ENCODE measurements at places on chromosomes 1 and 21.

GRCh38 chr1:5967351-5968160 is 24.7 kb downstream of the NPHP4 start:
- no peak overlapping the region for H3K4me3 ChIP-seq
- H3K4me1 ChIP-seq, result no peaks in the 10 kb centered on the region
- DNase-seq, result no peak
- H3K36me3 ChIP-seq, result no peaks in the 10 kb centered on the region

DNA sequence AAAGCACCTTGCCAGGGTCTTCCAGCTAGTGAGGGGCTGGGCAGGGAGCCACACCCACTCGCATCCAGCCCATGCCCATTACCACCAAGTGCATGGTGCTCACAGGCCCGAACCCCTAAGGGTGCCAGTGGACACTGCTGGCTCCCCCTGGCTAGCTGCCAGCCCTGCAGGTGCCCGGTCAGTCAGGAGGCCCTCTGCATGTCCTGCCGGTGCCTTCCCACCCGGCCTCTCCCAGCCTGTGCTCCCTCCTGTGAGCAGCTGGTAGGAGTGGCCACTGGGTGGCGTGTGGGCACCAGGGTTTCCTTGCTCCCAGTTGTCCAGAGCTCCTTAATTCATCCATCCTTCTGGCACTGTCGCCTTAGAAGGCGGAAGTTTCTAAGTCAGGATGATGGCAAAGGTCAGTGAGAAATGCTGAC is 33.4 kb downstream of the QSOX1 start:
- DNase-seq, result no peak
- H3K4me1 ChIP-seq, result no peaks in the 10 kb centered on the region
- H3K27ac ChIP-seq, result no peak overlapping the region
- H3K27me3 ChIP-seq, result no peaks in the 10 kb centered on the region
- peaks cover 73% of the 10 kb centered on the region for H3K36me3 ChIP-seq

GRCh38 chr1:96427616-96428015 is 294.0 kb upstream of the PTBP2 start:
- no peak for DNase-seq
- no peak overlapping the region for H3K4me3 ChIP-seq
- no peaks in the 10 kb centered on the region for H3K36me3 ChIP-seq
- H3K27ac ChIP-seq, result no peak overlapping the region

DNA sequence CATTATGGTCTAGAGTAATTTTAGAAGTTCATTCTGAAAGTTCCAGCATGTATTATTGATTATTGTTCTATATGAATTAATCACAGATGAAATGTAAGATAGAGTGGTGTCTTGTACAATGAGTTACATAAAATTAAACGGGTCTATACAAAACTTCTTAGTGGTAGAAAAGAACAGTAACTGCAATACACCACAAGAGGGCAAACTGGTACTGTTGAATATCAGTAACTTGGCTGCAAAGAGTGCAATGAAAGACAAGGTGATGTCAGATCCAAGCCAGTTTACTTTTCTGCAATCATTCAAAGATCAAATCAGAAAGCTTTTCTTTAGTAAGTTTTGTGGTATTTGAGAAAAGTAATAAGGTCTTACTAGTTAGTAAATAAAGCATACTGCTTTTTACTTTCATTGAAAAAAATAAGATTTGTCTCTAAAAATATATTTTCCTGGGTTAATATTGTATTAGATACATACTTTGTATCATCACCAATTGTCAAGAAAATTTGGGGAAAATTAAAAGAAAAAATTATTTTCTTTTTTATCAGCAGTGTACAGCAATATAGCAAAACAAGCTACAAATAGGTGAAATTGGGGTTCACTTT is 66.4 kb upstream of the BTG3 start:
- peak; percentile 89 for DNase-seq
- no peak overlapping the region for H3K4me3 ChIP-seq
- H3K27me3 ChIP-seq, result no peaks in the 10 kb centered on the region
- no peaks in the 10 kb centered on the region for H3K4me1 ChIP-seq
- H3K27ac ChIP-seq, result no peak overlapping the region
- H3K36me3 ChIP-seq, result no peaks in the 10 kb centered on the region

DNA sequence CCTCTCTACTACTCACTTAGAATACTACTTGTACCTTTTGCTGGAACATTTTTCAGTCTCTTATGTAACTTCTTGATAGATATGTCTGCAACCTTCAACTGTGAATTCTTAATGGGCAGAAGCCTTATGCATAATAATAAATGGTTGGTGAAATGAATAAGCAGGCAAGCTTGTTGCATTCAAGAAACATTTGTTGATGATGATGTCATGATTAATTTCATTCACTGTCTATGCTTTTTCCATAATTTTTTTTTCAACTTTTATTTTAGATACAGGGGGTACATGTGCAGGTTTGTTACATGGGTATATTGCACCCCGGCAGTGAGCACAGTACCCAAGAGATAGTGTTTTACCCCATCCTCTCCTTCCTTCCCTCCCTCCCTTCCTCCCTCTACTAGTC is 48.0 kb downstream of the SIPA1L2 start:
- H3K27me3 ChIP-seq, result no peaks in the 10 kb centered on the region
- H3K27ac ChIP-seq, result no peak overlapping the region
- H3K36me3 ChIP-seq, result no peaks in the 10 kb centered on the region
- DNase-seq, result no peak
- H3K4me1 ChIP-seq, result peaks cover 21% of the 10 kb centered on the region

DNA sequence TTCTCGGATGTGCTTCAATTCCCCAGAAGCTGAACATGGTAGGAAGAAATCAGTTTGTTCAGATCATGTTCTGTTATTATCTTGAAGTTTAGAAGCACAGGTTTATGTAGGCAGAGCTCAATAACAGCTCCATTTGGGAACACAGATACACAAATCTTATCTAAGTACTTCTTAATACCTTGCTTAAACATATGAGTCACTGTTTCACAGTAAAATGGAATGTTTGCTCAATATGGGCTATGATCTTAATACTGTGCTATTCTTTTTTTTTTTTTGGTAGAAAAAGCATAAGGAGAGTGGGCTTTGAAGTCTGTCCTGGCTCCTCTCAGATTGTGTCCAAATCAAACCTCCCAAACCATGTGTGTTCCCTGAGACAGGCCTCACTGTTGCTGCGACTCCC is 13.4 kb downstream of the PROK1 start:
- H3K36me3 ChIP-seq, result no peaks in the 10 kb centered on the region
- H3K4me3 ChIP-seq, result no peak overlapping the region
- H3K27me3 ChIP-seq, result no peaks in the 10 kb centered on the region
- H3K4me1 ChIP-seq, result no peaks in the 10 kb centered on the region

- DNase-seq, result no peak
- H3K36me3 ChIP-seq, result no peaks in the 10 kb centered on the region
- H3K27ac ChIP-seq, result peak overlapping the region; percentile 79
Observed at GRCh38 chr1:227315629-227316346, 2.5 kb downstream of the CDC42BPA start.

GRCh38 chr1:29473161-29473855 is 237.0 kb downstream of the PTPRU start:
- no peak for DNase-seq
- H3K36me3 ChIP-seq, result no peaks in the 10 kb centered on the region

DNA sequence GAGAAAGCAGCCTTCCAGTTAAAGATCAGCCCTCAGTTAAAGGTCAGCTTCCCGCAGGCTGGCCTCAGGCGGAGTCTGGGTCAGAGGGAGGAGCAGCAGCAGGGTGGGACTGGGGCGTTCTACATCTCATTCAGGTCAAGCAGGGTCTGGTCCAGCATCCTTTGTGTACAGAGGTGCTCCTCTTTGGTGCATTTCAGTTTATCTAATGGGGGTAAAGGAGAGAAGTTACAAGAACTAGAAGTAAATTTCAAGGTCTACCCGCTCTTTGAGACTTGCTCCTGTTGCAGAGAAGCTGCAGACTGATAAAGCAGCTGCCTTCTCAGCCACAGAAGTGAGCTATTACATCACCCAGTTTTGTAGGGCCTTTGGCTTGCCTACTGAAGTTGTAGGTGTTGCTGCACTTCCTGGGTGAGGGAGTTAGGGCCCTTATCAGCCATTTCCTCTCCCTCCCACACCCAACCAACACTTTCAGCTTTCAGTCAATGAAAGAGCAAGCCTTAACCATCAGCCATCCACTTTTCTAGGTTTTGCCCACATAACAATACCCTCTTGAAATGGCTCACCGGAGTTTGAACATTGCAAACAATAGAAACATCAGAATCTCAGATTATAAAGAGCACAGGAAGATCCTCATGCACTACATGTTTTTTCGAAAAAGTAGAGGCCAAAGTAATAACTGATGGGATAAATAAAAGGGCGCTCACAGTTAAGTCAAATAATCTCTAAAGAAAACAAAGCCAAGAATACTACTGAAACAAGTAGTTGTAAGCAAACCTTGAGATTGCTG is 2.8 kb upstream of the NUP210L start:
- no peak overlapping the region for H3K4me3 ChIP-seq
- no peaks in the 10 kb centered on the region for H3K27me3 ChIP-seq
- no peak for DNase-seq
- peaks cover 16% of the 10 kb centered on the region for H3K4me1 ChIP-seq

DNA sequence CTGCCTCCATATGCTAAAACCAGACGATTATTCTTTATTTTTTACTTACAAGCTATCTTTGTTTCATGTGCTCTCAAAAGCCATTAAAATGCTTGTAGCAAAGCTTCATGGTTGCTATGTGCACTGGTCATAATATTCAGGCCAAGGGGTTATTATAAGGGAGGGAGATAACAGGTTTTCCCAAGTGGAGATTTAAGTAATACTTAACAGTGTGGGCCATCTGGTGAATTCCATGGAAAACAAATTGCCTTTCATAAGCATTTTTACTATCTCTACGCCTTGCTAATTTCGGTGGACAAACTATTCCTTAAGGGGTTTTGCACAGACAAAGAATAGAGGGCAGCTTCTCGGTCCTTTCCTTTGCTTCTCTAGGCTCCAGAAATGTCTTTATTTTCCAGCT is 137.8 kb downstream of the NUF2 start:
- H3K4me1 ChIP-seq, result no peaks in the 10 kb centered on the region
- no peaks in the 10 kb centered on the region for H3K27me3 ChIP-seq
- no peak overlapping the region for H3K4me3 ChIP-seq
- no peak for DNase-seq
- H3K27ac ChIP-seq, result no peak overlapping the region

DNA sequence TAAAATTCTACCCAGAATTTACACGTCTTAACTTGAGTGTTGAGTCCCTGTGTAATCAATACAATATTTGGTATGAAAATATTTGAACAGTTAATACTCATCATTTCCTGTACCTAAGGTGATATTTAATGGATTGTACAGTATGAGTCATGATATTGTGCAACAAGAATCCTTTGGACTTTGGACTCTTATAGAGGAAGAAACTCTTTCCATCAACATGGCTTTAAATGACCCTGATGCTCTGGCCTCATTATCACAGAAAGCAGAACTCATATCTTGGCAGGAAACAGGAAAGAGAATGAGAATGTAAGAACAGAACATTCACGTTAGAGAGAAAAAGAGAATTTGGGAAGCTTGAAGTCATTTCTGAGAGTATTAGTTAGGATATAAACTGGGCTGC is 168.8 kb upstream of the B3GALT2 start:
- H3K4me1 ChIP-seq, result peaks cover 5% of the 10 kb centered on the region
- no peaks in the 10 kb centered on the region for H3K36me3 ChIP-seq

- no peaks in the 10 kb centered on the region for H3K4me1 ChIP-seq
- no peak overlapping the region for H3K27ac ChIP-seq
- H3K27me3 ChIP-seq, result no peaks in the 10 kb centered on the region
- H3K4me3 ChIP-seq, result no peak overlapping the region
- no peaks in the 10 kb centered on the region for H3K36me3 ChIP-seq
Observed at GRCh38 chr1:48120621-48121020, 101.9 kb upstream of the SLC5A9 start.

DNA sequence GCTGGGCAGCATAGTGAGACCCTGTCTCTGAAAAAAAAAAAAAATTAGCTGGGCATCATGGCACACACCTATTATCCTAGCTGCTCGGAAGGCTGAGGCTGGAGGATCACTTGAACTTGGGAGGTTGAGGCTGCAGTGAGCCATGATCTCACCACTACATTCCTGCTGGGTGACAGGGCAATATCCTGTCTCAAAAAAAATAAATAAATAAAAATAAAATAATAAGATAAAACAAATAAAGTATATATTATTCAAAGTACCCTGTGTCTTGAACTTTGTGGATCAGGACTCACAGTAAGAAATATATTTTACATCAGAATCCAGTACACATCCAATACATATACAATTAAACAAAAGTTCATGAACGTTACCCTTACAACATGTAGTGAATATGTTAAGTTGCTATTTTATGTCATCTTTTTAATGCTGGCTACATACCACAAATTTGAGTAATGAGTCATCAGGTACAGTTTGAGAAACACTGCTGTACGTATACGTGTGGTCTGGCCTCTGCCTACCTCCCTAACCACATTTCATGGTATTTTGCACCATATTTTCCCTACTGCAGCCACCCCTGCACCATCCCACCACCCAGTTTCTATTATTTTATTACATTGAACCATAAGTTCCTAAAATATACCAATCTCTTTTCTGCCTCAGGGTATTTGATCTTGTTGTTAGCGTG is 4.4 kb downstream of the NME7 start:
- no peak overlapping the region for H3K4me3 ChIP-seq
- peaks cover 12% of the 10 kb centered on the region for H3K4me1 ChIP-seq
- H3K36me3 ChIP-seq, result peaks cover 5% of the 10 kb centered on the region
- peak; percentile 50 for DNase-seq
- H3K27ac ChIP-seq, result no peak overlapping the region
- no peaks in the 10 kb centered on the region for H3K27me3 ChIP-seq

DNA sequence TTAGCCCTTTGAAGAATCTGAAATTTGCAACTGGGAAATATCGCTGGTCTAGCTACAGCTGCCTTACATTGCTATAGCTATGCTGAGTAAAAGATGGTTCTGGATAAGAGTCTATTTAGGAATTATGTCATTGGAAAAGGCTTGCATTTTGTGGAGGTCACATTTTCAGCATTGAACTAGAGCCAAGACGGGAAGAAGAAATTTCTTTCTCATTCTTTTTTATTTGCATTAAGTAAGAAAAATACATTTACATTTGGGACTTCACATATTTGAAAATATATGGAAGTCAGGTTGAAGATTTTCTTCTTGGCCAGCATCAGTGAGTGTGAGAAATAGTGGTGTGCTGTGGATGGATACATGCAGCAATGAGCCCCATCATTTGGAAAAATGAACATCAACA is 291.6 kb downstream of the PTBP2 start:
- no peak for DNase-seq
- no peaks in the 10 kb centered on the region for H3K27me3 ChIP-seq
- no peaks in the 10 kb centered on the region for H3K4me1 ChIP-seq
- H3K4me3 ChIP-seq, result no peak overlapping the region

DNA sequence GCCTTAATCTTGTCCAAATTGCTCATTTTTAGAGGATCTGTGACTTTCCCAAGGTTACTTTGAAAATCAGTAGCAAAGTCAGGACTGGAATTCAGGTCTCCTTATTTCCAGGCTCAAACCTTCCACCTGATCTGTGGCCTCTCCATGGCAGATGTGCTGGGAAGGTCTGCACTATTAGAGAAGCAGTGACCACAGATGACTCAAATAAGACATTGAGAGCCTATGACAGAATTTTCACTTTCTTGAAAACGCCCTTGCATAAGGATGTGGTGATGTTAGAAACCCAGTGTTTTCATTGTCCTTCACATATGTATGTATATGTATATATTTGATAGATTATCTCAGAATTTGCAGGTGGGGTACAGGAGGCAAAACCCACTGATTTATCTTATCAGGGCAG is 45.3 kb downstream of the TTC39A start:
- no peaks in the 10 kb centered on the region for H3K36me3 ChIP-seq
- DNase-seq, result no peak
- H3K4me3 ChIP-seq, result no peak overlapping the region
- no peaks in the 10 kb centered on the region for H3K27me3 ChIP-seq
- H3K4me1 ChIP-seq, result no peaks in the 10 kb centered on the region
